ENCODE measurements at places on chromosomes 4 and X. TPM values are rescaled to one million over a fixed set of nuclear protein-coding genes. Genes with fewer than 3 reads are reported as not detected.

GRCh38 chr4:152279234-152279566, 256.7 kb downstream of the FBXW7 start:
- no peak for DNase-seq

GRCh38 chr4:521636-522330, 22.8 kb downstream of the PIGG start:
- DNase-seq: no peak

- DNase-seq: no peak
Observed at GRCh38 chr4:146978641-146979040, 33.0 kb upstream of the TTC29 start.

DNA sequence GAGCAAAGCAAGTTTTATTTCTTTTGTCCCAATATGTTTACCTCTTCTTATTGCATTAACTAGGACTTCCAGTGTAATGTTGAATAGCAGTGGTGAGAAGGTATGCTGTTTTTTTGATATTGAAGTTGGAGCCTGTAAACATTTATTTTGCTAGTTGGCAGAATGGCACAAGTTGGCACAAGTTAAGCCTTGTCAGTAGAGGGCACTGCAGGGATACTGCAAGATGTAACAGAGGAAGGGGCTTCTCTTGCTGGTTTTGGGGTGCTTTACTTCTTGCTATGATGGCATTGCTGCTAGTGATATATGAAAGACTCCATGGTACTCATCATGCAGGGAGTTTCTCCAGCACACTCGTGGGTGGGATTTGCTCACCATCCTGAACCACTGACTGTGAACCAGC, 327.3 kb upstream of the ARX start:
- no peak for DNase-seq

The RTL9 gene
- polyA plus RNA-seq: 1.9 TPM

- no peak for DNase-seq
Observed at GRCh38 chr4:183729430-183730328, 70.6 kb downstream of the TRAPPC11 start.

GRCh38 chr4:8732681-8733243, 138.9 kb downstream of the HMX1 start:
- no peak for DNase-seq

DNA sequence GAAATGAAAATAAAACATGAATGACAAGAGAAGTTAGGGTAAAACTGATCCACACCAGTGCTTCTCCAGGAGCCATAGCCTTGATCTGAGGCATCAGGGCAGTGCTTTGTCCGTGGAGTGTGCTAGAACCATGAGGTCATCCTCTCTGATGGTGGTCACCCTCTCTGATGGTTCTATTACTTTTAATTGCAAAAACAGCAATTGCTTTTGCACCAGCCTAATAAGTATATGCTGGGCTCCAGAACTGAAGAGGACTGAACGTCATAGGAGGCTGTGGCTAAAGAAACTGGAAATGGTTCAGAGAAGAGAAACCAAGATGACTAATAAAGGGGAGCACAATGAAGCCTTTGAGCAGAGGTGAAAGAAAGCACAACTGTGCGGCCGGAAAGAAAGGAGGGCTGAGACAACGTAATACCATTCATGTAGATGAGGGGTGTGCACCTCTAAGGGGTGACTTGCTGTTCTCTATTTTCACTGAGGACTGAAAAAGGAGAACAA, 17.0 kb upstream of the TMEM154 start:
- peak; percentile 31 for DNase-seq

- DNase-seq: no peak
Observed at GRCh38 chr4:1979477-1980196, 29.1 kb downstream of the NELFA start.

The DUSP21 gene
- polyA plus RNA-seq: not detected

The RAB41 gene
- polyA plus RNA-seq: 0.80 TPM

The PRRG3 gene
- 26.9 TPM for polyA plus RNA-seq

The GPRASP1 gene
- polyA plus RNA-seq: 11.3 TPM

GRCh38 chr4:172892300-172892699, 276.3 kb upstream of the GALNT7 start:
- DNase-seq: no peak

GRCh38 chr4:185849664-185850550, 37.9 kb upstream of the SORBS2 start:
- DNase-seq: peak; percentile 44

DNA sequence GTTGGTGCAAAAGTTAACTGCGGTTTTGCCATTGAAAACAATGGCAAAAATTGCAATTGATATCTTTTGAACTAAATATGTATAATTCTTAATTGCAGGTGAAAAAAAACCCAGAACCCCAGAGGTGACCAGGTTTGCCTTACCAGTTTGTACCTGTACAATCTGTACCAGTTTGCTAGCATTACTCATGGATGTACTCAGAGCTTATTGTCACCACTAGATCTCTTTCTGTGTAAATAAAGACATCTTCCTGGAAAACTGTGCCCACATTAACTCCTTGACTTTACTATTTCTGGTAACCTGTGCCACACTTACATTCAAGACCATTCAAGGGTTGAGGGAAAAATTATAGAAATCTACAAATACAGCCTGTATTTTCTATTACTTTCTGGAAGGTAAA, 139.7 kb downstream of the ELOVL6 start:
- no peak for DNase-seq

DNA sequence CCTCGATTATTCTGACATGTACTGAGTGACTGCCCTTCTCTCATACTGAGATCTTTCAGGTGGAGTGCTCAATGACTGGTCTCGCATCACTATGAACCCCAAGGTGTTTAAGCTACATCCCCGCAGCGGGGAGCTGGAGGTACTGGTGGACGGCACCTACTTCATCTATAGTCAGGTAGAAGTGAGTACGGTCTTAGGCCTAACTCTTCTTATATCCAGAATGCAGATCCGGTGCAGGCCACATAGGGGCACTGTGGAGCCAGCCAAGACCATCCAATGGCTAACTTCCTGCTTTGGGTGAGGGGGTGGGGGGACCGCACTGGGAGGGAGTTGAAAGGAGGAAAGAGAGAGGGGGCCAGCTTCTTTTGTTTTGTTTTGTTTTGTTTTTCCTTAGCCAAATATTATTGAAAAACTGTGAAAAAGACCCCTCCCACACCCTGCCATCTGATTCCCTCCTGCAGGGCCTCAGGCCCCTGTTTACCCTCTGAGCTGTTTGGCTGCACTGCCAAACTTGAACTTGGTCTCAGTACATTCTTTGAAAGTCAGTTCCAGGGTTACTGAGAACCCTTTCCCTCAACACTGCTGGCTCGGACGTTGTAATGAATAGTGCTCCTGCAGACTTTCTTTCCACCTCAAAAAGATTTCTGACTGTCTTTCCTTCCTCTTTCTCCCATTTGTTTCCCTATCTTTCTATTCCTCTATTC, 16.2 kb downstream of the AWAT2 start:
- DNase-seq: no peak

The CXXC4 gene
- polyA plus RNA-seq: 1.9 TPM

The FOXR2 gene
- polyA plus RNA-seq: not detected

The SLITRK2 gene
- polyA plus RNA-seq: 1.7 TPM

DNA sequence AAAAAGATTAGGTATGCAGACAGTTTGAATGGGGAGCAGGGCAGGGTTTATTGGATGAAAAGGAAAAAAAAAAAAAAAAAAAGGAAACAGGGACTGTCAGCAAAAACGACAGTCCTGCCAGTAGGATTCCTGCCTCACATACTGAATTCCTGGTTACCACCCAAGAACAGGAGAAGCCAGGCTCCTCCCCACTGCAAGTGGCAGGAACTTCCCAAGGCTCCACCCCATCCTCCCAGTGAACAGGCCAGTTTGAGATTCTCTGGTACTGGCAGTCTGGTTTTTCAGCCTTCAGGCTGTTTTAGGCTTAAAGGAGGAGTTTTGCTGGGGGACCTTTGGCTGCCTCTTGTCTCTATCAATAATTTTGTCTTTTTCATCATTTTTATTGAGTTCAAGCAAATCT, 360.0 kb upstream of the CXorf51A start:
- DNase-seq: peak; percentile 7

- no peak for DNase-seq
Observed at GRCh38 chr4:135532132-135532531, 1330.5 kb upstream of the PABPC4L start.

- DNase-seq: peak; percentile 70
Observed at GRCh38 chr4:56321251-56321650, 66.0 kb downstream of the AASDH start.

- no peak for DNase-seq
Observed at GRCh38 chrX:150223176-150224015, 139.7 kb upstream of the MAMLD1 start.

GRCh38 chrX:106150701-106151100, 17.4 kb upstream of the PWWP3B start:
- no peak for DNase-seq

DNA sequence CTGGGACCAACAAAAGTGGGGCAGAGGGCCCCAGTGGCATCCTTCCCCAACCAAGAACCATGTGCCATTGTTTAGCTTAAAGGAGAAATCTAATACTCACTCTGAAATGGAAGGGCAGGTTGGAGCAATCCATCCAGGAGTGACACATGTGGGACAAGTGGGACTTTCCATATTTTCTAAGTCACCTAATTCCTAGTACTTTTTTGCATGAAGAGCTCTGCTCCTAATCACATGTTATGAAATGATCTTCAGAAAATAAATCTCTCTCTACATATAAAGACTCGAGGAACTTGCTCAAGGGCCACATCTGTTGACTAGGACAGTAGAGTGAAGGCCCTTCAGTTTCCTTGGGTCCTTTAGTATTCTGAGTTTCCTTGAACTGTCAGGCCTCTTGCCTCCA, 2.5 kb downstream of the CYBB start:
- no peak for DNase-seq

The HAUS3 gene
- polyA plus RNA-seq: 12.0 TPM

The TLR7 gene
- polyA plus RNA-seq: 0.84 TPM

The WDR13 gene
- polyA plus RNA-seq: 85.8 TPM

GRCh38 chr4:186144198-186144945, 39.9 kb downstream of the FAM149A start:
- peak; percentile 89 for DNase-seq

The F8 gene
- 5.0 TPM for polyA plus RNA-seq

The HPGD gene
- polyA plus RNA-seq: 7.9 TPM

DNA sequence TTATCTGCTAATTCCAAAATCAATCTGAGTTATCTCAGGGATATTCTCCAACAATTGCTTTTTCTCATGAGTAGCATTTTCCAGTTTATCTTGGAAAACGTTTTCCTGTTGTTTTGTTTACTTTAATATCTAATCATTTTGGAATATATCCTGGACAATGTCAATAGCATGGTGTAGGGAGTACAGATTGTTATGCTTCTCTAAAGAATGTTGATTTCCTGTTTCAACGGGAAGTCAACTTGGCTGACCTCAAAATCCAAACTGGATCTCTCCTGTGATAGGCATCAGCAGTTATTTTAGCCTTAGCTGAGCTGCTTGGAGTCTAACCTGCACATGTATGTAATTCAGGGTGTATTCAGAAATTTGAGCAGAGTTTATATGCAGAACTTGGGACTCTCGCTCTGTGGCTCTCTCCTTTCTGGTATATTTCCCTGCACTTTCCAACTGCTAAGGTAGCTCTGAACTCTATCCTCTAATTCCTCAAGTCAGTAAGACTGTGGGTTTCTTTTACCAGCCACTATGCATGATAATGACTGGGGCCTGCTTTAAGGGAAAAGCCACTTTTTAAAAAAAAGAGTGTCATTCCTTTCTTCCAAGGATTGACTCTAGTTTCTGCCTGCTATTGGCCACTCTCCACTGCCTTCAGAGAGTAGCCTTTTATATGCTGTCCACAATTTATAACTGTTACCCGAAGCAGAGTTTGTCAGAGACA, 7.7 kb downstream of the PRSS48 start:
- no peak for DNase-seq

DNA sequence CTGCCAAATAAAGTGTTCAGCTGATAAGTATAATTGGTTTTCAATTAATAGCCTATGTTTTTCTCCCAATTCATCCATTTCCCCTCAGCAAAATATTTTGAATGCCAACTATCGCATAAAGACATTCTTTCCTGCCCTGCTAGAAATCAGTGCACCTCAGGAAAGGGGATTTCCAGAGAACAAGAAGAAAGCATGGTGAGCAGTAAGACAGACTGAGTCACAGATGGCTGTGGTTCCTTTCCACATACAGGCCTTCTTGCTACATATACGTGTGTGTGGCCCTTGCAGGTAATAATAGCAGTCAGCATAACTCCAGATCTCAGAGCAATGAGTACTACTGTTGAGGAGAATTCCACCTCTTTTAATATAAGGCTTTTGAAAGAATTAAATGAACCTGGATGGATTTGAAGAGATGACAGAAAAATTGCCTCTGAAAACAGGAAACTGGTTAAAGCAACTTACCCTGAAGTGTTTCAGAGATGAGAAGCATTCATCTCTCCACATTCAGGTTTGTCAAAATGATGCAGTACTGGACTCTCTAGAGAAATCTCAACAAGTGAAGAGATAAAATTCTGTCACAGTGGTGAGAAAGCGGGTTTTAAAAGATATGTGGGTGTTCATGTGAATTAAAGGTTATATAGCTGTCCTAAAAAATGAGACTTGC, 13.6 kb downstream of the GASK1B start:
- no peak for DNase-seq

- peak; percentile 78 for DNase-seq
Observed at GRCh38 chr4:145034727-145035211, 63.2 kb downstream of the ANAPC10 start.

DNA sequence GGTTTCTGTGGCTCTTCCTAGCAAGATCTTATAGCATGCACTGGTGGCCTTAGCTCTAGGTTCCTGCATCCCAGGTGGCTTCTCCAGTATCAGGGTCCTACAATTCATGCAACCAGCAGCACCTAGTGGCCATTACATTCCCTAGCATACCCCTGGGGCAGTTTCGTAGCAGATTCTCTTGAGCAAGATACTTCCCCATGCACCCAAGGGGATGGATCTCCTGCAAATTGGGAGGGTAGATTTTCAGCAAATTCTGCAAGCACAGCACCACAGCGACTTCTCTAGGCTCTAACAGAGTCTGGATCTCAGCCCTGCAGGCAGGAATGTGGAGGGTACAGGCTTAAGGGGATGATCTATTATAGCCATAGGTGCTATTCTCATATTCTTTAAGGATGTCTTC, 13.1 kb upstream of the SLC9B1 start:
- DNase-seq: no peak

The PAGE2 gene
- not detected for polyA plus RNA-seq

The SORCS2 gene
- 13.0 TPM for polyA plus RNA-seq

GRCh38 chr4:150863456-150863855, 151.6 kb downstream of the LRBA start:
- DNase-seq: no peak

The MAGEE1 gene
- 2.4 TPM for polyA plus RNA-seq

The PASD1 gene
- not detected for polyA plus RNA-seq

Data from muscle of leg (tissue), 16 donors.